ENCODE measurements at places on chromosomes 11 and 22.

DNA sequence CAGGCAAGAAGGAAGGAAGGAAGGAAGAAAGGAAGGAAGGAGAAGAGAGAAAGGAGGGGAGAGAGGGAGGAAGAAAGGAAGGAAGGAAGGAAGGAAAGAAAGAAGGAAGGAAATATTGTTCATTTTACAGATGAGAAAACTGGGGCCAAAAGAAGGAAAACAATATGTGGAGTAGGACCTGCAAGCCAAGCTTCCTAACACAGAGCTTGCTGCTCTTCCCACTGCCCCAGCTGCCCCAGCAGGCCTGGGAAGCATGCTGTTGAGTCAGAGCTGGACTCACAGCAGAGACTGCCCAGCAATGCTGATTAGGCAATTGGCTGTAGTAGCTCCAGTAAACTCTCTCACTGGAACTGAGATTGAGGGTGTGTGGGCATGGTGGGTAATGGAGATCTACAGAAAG, 42.6 kb upstream of the SMCO4 start:
- no peak for DNase-seq

- no peak for DNase-seq
Measured at GRCh38 chr11:27212248-27212780, 150.7 kb downstream of the CCDC34 start.

DNA sequence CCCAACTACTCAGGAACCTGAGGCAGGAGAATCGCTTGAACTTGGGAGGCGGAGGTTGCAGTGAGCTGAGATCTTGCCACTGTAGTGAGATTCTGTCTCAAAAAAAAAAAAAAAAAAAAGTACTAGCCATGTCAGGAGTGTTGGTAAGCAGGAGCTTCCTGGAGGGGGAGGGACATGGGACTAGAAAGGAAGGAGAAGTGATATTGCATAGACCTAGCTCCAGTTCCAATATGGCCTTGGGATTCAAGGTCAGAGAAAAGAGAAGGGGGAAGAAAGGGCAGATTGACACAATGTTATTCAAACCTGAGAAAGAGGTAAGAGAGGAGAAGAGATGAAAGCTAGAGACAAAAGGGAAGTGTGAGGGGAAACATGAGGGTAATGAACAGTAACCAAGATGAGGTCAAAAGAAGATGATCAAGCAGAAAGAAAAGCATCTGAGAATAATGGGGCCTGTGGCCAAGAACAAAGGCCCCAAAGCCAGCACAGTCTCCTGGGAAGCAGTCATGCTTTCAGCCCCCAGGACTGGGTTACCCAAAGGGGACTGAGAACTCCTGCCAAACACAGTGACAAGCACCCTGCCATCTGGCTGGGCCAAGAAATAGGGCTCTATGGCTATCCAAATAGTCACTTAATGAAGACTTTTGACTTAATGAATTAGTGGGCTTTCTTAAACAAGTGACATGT, 51.7 kb upstream of the FTH1 start:
- DNase-seq, result no peak

DNA sequence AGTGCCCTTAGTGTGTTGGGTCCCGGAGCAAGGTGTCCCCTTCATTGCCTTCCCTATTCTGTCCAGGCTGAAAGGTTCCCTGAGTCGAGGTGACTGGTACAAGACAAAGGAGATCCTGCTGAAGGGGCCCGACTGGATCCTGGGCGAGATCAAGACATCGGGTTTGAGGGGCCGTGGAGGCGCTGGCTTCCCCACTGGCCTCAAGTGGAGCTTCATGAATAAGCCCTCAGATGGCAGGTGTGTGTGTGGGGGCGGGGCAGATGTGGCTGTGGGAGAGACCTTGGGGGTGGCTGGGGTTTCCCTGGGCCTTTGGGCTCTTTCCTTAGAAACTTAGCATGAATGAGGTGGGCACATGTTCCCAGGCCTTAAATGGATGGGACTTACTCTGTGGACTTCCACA, 1.8 kb downstream of the NDUFV1 start:
- DNase-seq, result no peak

GRCh38 chr11:97746818-97747217, 1273.9 kb upstream of the CNTN5 start:
- no peak for DNase-seq

- DNase-seq, result no peak
Measured at GRCh38 chr11:116688202-116688540, 84.6 kb downstream of the BUD13 start.

DNA sequence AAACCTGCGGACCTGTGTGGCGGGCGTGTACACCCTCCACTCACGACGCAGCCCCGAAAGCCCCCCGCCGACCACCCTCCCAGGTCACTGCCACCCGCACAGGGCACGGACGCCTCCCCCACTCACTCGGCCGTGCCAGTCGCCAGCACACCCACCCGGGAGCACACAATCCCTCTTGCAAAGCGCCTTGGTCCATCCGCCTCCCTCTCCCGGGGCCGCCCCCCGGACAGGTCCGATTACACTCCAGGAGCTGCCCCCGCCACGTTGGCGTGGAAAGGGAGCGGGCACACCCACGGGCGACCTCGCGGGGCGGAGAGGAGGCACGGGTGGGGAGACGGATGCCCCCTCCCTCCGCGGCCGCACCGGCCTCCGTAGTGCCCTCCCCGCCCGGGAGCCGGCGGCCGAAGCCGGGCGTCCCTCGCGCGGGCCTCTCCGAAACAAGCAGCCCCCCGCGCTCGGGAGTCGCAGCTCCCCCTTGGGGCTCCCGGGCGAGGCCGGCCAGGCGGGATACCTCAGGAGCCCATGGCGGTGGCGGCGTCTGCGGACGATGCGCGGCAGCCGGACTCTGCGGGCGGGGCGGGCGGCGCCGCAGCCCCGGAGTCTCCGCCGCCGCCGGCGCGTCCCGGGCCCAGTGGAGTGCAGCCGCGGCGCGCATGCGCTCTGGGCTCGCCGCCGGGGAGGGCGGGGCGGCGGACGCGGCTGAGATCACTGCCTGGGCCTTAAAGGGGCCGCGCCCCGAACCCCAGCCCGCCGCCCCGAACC, at the start of gene TMEM184B:
TMEM184B (minus strand) TSS at position 638 of the 762 bp plus-strand sequence. CDS start 25,049 bp downstream, outside the sequence.
- peak; percentile 86 for DNase-seq

GRCh38 chr22:33006220-33006954, 51.8 kb downstream of the SYN3 start:
- no peak for DNase-seq

- DNase-seq, result no peak
Measured at GRCh38 chr11:93773045-93773477, 11.0 kb upstream of the MED17 start.

- DNase-seq, result no peak
Measured at GRCh38 chr11:126336671-126337101, 18.8 kb upstream of the ST3GAL4 start.

DNA sequence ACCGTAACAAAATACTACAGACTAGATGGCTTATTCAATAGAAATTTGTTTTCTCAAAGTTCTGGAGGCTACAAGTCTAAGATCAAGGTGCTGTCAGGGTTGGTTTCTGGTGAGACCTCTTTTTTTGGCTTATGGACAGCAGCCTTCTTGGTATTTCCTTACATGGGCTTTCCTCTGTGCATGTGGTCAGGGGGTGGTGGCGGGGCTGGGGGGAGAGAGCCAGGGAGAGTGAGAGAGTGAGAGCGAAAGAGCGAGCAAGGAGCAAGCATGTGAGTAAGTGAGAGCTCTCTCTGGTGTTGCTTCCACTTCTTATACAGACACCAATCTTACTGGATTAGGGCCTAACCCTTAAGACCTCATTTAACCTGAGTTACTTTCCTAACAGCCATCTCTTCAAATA, 181.5 kb downstream of the TMEM135 start:
- DNase-seq, result no peak

GRCh38 chr22:44583061-44583760, 85.2 kb upstream of the RTL6 start:
- DNase-seq, result no peak

DNA sequence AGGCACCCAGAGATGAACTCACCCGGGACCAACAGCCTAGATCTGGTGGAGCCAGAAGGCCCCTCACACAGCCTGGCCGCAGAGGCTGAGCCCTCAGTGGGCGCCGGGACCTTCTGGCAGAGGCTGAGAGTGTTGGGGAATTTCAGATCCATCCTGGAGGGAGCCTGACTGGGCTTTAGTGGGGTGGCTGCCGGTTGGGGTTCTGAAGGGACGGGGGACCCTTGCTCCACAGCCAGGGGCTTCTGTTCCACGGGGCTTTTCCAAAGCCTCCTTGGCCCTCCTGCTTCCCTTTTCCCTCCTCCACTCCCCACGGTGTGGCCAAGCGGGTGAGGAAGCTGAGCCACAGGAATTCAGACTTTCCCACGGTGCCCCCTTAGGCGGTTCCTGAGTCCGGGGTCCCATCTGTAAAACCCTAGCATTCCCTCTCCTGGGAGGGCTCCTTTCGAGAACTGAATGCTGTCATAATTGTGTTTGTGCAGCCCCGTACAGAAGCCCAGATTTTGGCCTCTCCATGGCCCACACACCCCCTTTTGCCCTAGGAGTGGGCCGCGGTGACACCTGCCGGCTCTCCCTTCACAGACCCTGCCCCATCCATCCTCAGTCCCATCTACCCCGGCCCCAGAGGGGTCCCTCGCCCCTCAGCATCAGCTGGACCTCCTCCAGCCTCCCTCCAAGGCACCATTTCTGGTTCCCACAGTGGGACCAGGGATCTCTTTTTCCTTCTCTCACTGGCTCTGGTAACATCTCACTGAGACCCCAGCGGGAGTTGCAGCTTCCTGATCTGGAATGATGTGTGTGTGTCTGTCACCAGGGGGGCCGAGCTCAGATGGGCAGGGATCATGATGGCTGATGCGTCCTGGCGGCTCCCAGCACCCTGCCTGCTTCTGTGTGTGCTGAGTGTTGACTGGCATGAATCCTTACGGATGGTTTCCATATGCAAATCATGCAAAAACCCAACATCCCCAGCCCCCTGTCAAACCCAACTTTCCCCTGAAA, 1048.4 kb downstream of the TBC1D22A start:
- no peak for DNase-seq

GRCh38 chr11:110614031-110614430, 98.2 kb downstream of the ARHGAP20 start:
- no peak for DNase-seq

GRCh38 chr11:3920148-3920852, 64.8 kb downstream of the STIM1 start:
- peak; percentile 65 for DNase-seq

GRCh38 chr11:28481616-28482480, 373.7 kb downstream of the METTL15 start:
- DNase-seq, result no peak

DNA sequence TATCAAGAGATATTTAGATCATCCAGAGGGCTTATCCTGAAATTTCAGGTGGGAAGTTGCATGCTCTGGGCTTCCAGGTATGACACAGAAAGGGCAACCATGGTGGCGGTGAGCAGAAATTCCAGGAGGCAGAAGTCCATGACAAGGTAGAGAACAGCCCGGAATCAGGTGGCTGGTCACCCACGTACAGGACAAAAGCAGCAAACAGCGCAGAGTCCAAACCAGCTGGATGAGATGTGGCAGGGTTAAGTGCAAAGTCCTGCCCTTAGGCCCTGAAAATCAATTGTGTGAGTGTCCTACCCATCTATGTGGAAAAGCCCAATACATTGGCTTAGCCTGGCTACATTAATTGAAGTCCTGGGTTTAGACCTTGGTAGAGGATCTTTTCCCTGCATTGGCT, 11.6 kb downstream of the PPFIBP2 start:
- no peak for DNase-seq

GRCh38 chr11:70834277-70834940, 418.0 kb downstream of the SHANK2 start:
- DNase-seq, result no peak

DNA sequence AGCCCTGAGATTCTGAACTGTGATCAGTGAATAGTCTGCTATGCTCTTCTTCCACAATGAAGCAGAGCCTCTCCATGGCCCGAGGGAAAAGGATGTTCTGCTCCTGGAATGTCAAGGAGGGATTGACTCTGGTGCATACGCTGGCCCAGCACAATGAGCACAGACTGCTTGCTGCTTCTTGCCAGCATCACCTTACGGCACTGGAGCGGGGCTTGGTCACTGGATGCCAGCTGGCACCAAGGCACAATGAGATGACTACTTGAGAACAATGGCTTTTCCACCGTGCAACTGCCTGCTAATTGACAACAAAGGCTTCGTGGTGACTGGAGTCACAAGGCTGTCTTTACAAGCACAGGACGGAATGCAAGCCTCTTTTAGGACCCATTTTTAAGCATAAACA, 139.2 kb downstream of the DSCAML1 start:
- DNase-seq, result no peak

DNA sequence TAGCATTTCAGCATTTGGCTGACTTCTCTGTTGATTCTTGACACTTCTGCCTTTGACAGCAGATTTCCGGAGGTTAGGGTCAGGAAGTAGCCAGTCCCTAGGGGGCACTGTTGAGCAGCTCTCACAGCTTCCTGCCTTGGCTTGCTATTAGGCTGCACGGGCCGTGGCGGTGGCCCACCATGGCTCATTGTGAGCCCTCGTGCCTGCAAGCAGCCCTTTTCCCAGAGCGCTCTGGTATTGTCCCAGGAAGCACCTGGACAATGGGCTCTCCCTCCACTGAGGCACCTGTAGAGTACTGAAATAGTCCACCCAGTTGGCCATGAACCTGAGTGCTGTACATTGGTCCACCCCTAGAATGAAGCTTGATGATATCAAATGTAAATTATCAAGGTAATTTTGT, 100.2 kb upstream of the GAL start:
- DNase-seq, result peak; percentile 60

GRCh38 chr11:58057481-58057880, 26.7 kb downstream of the OR6Q1 start:
- DNase-seq, result no peak

- DNase-seq, result no peak
Measured at GRCh38 chr11:27296497-27296896, 66.5 kb downstream of the CCDC34 start.

DNA sequence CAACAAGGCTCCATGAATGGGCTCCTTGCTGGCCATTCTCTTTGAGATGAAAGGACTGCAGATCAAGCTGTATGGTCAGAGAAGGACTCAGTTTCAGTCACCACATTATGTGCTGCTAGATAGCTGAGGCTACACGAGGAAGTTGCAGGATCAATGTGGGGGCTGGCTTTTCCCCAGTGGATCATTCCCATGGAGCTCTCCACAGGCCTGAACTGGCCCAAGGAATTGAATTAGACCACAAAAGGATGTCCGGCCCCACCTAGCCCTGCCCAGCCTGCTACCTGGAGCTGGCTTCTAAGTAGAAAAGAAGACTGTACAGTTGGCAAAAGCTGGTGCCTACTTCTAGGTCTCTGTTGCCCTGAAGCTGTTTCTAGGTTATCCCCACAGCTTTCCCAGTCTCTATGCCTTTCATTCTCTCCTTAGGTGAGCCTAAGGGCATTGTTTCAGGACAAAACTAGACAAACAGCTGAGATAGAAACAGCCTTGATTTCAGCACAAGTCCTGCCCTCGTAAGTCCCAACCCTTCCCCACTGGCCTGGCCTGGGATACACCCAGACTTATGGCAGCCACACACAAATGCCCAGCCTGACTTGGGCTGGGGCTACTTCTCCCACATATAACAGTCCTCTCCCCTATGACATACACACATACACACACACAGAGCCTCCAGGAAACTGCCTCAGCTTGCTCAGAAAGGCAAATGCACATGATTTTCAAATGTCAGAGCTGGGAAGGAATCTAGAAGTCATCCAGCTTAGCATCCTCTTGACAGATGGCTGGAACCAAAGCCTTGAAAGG, 129.1 kb upstream of the NCAM1 start:
- no peak for DNase-seq

GRCh38 chr22:38162881-38163843, 18.5 kb downstream of the PLA2G6 start:
- no peak for DNase-seq

Measured in activated CD4-positive, CD25-positive, alpha-beta regulatory T cell treated with anti-CD3 and anti-CD28 coated beads, Interleukin-2, amount 50 U/mL, for 72 hours (primary cell).